ENCODE measurements at places on chromosomes 4 and X. TPM values are rescaled to one million over a fixed set of nuclear protein-coding genes. Genes with fewer than 3 reads are reported as not detected.

DNA sequence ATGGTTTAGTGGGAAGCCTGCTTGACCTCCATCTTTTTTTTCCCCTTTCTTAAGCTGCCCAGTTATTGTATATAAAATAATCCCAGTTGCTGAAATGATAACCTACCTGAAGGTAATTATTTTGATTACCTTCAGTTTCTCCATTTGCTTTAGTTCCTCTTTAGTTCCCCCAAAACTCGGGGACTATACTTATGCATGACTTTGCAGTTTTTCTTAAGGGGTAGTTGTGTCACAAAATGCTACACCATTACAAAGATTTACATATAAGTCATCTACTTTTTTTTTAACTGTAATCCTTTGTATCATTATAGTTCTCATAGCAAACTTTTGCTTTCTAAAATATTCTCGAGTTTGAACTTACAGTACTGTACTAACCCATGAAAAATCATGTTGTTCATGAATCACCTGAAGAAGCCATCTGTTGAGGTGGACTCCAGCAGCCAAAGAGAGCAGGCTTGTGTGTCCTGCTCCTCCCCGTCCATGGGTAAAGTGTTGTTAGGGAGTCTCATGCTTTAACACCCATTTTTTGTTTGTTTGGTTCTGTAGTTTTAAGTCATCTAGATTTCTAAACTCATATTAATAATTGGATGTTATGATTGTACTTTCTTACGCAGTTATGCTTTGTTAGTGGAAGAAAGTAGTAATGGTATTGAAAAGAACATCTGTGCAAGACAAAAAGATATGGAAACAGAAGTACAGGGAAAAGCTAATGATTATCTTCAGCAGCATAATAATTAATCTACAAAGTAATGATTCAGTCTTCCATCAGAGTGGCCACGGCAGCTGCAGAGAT lies 34.6 kb downstream of the HADH start:
- no peak for DNase-seq

GRCh38 chrX:123803331-123803983 lies 56.4 kb upstream of the XIAP start:
- DNase-seq, result no peak

The FMR1NB gene
- not detected for total RNA-seq

DNA sequence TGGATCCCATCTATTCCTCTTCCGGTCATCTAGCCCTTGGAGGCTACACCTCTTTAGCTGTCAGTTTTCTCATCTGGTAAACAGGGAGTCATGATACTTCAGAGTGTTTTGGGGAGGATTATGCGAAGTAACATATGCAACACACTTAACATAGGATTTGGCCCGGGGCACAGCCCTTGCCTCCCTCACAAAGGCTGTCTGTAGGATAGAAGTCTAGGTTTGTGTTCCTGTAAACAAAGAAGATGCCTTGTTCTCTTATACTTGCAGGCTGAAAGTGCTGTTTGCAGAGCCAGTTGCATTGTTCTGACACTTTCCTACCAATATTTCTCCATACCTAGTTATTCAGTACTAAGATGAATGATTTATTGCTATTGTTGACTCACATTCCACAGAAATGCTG lies 2.2 kb upstream of the APELA start:
- no peak for DNase-seq

The RPL39 gene
- 8,821 TPM for total RNA-seq

DNA sequence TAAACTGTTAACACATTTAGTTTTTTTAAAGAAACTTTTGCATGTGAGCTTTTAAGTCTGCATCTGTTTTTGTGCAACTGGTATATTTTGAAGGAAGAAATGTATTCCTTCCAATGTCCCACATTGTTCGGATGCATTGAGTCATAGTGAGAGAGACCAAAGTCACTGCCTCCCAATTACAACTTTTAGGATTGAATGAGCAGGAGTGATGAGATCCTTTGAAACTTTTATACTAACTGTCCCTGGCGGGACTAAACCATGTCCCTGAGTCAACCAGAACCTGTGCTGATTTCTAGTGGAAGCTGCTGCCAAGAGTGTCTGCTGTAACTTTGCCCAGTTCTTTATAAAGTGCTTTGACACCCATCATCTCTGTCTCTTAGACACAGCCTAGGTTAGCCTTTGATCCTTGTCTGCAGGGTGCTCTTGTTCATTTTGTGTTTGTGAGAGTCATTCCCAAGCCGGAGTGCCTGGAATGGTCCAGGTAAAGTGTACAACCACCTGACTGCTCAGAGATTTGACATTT lies 122.7 kb downstream of the ZNF518B start:
- DNase-seq, result no peak

DNA sequence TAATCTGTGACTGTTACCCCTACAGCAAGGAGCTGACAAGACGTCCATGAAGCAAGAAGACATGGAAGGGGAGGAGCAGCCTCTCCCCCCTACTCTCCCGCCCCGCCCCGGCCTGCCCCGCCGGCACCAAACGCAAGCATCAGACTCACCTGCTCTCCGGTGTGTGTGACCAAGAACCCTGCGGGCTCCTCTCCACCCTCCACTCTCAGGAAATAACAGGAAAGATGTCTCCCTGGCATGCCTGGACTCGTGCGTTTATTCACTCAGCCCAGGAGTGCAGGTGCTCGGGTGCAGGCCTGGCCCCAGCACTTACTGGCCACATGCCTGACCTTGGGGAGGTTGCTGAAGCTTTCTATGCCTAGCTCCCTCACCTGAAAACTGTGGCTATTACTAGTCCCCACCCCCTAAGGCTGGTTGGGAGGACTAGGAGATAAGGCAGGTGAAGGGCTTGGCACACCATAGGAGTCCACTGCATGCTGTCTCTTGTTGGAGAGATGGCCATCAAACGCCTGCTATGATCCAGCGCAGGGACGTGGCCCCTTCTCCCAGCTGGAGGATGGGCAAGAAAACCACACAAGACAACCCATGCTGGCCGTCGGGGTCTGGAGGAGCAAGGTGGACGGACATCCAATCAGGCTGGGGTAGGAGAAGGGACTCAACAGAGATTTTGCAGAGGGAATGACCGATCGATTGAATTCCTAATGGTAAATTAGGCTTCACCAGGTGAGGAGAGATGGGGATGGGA lies 34.9 kb upstream of the CLDN24 start:
- DNase-seq, result no peak

DNA sequence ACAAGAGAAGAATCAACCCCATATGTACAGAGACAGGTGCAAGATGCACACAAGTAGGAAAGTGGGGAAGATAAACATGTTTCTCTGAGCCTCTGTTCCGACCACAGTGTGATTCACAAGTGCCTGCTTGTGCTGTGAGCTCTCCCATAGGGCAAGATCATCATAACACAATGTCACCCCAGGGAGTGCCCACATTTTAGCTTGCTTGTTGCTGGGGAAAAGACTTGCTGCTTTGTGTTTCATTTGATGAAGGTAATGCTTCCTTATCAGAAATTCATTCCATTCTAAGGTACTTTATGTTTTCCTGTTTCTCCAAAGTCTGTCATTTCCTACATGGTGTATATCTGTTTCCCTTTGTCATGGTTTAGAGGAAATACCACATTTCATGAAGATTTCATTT lies 304.5 kb upstream of the DIPK2B start:
- no peak for DNase-seq

DNA sequence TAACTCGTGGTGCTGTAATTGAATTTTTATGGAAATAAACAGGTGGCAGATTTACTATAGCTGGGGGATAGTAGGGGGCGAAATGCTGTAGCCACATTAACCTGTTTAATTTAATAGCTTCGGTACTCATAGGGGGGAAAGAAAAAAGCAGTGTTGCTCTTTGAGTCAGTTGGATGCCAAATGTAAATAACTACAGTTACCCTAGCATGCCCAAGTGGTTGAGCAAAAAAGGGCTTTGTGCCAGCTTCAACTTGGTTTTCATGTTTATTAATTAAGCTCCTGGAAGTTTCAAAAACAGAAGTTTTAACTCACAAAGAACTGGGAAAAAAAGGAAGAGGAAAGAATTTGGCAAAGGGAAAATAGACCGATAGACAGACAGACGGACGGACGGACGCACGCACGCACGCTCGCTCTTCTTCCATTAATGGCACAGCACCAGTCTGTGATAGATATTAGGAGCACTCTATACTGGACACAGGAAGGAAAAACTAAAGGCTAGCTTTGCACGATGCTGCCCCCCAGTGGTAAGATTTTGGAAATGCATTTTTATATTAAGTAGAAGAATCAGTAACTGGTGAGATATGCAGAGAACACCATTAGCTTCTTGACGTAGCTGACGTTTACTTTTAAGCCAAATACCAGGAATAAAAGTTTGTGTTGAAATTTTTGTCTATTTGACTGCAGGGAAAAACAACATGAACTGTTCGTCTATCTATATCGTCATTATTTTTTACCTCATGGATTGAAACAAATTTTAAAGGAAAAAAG lies 151.8 kb downstream of the SLC7A11 start:
- DNase-seq, result no peak

- DNase-seq, result no peak
These were observed 119.3 kb downstream of the LDB2 start for GRCh38 chr4:16779028-16779675.

- no peak for DNase-seq
These were observed 18.9 kb upstream of the GPR101 start for GRCh38 chrX:137052643-137053235.

GRCh38 chr4:183354219-183354618 lies 32.0 kb upstream of the CLDN24 start:
- no peak for DNase-seq

DNA sequence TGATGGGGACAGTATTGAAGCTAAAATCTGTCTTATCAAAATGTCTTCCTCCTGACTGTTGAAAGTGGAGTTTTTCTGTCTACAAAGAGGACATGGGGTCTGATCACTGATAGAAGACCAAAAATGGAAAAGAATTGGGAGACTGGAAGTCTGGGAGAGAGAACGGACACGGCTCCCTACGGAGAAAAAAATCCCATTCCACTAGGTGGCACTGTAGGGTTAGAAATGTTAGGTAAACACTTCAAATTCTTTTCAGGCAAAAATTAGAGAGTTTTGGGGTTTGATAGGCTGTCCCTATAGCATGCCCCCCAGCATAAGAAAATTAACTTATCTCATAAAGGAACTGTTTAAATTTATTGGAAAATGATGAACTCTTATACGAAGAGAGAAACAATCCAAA lies 200.5 kb downstream of the FAM133A start:
- DNase-seq, result no peak

GRCh38 chr4:72887152-72887551 lies 182.4 kb downstream of the COX18 start:
- DNase-seq, result no peak

The PLS3 gene
- total RNA-seq, result 150 TPM

The USP17L22 gene
- total RNA-seq, result not detected

DNA sequence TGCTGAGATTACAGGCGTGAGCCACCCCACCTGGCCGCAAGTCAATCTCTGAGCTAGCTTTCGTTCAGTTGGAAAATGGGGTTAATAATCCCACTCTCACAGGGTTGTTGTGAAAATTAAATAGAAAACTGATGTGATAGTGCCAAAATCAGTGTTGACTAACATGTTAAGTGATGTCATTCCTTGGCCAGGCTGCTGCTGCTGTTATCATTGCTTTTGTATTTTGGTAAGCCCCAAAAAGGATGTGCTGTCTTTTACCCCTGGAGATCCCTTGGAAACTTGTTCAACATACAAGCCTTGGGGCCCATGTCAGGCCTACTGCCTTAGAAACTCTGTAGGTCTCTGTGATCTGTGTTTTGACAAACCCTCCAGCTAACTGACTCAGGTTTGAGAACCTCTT lies 106.3 kb downstream of the AFF1 start:
- no peak for DNase-seq

GRCh38 chrX:109863811-109864210 lies 130.8 kb upstream of the ACSL4 start:
- no peak for DNase-seq

GRCh38 chrX:19640693-19641374 lies 125.5 kb upstream of the MAP3K15 start:
- DNase-seq, result no peak

GRCh38 chrX:50103866-50104566 lies 96.8 kb downstream of the AKAP4 start:
- DNase-seq, result no peak

GRCh38 chr4:26076000-26076587 lies 162.1 kb downstream of the SMIM20 start:
- no peak for DNase-seq

DNA sequence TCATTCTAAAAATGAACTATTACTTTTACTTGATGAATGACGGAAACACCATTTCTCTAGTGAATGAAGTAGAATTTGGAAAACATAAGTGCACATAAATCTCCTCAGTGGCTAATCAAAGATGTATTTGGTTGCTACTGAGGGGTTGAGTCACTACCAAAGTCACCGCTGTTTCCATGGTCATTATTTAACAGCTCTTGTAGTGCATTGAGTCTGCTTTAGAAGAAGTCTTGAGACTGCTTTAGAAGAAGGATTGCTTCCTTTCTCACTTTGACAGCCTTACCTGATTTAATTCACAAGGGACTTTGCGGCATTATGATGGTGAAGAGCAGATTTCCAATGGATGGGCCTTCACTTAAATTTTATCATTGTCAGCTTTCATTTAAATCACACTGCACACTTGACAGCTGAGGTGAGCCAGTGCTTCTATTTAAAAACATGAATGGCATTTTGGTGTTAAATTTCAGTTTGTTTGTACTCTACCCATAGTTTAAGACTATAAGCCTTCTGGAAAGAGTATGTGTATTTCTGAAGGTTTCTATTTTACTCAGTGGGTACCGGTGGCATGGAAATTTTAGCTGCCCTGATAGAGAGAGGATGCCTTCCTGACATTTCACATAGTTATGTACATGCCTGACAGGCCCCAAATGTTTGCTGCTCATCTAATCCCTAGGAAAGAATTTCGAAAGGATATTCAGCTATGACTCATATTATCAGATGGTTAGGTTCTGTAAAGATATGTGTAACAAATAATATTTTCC lies 9.5 kb downstream of the ASB5 start:
- no peak for DNase-seq

GRCh38 chr4:115149106-115149505 lies 35.7 kb upstream of the NDST4 start:
- no peak for DNase-seq

- no peak for DNase-seq
These were observed 25.9 kb downstream of the ADH1A start for GRCh38 chr4:99264927-99265326.

The CCDC120 gene
- total RNA-seq, result 40.3 TPM

DNA sequence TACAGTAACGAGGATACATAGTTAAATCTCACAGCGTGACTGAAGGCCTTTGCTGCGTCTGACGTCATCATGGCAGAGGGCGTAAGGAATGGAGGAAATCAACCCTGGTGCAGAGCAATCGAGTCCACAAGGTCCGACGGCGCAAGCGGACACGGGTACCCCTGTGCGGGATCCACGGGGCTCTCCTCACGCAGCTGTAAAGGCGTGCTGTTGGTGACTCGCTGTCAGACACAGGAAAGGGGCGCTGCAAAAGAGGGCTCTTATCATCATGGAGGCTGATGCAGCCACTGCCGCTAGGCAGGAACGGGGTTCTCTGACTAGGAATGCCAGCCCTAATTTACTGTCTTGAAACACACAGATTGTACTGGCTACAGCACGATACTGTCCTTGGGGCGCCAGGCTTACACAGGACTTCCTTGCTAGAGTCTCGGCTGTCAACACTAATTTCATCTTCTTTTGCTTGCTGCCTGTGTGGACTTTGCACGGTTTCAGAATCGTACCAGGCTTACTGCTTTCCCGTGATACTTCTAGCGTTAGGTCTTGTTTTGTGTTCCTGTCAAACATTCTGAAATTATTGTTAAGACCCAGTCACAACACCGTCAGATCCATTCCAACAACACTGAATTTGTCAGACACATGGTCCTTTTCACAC lies 13.6 kb downstream of the RNF212 start:
- no peak for DNase-seq

All from esophagus squamous epithelium (tissue), 5 donors.